Nephron progenitor cell (in vitro differentiated cells): ENCODE measurements at places on chromosomes 3 and 15.

DNA sequence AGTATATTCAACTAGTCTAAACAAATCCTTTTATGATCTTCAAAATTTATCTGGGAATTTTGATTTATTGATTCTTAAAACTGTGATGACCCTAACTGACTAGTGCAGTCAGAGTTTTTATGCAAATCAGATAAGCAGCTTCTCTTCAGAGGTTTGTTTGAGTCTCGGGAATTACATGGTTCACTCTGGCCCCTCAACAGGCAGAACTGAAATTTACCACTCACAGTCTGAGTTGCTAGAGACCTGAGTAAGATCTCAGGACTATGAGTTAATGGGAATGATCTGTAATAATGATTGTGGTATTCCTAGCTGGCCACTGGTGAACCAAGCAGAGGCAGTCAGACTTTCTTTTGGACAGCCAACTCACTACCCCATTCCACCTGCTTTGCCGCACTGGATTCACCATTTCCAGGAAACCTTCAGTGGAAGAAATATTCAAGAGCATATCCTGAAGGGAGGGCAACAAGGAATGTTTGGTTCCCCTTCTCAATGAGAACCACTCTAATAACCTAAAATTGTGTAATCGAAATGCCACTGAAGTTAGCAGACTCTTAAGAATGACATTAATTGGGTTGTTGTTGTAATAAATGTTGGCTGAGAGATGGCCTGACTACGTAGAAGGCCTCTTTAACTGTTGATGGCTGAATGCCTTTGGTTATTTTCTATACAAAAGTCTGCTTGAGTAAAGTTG is 11.5 kb upstream of the DNAJC13 start:
- DNase-seq: no peak

DNA sequence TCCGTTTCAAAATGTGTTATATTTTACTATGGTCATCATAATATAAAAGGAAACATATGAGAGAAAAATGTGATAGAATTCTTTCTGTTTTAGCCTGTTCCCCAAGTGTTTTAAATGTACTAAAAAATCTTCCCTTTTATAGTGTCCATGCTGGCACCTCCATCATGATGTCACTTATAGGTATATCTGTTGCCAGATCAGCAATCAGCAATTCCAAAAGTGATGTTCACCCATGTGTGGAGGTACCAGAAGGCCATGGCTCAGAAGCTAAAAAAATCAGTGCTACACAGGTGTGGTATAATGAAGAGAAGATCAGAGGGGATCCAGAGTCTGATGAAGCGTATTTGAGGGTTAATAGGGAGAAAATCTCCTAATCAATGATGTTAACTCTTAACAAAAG is 1.1 kb upstream of the GPR15 start:
- no peak for DNase-seq

DNA sequence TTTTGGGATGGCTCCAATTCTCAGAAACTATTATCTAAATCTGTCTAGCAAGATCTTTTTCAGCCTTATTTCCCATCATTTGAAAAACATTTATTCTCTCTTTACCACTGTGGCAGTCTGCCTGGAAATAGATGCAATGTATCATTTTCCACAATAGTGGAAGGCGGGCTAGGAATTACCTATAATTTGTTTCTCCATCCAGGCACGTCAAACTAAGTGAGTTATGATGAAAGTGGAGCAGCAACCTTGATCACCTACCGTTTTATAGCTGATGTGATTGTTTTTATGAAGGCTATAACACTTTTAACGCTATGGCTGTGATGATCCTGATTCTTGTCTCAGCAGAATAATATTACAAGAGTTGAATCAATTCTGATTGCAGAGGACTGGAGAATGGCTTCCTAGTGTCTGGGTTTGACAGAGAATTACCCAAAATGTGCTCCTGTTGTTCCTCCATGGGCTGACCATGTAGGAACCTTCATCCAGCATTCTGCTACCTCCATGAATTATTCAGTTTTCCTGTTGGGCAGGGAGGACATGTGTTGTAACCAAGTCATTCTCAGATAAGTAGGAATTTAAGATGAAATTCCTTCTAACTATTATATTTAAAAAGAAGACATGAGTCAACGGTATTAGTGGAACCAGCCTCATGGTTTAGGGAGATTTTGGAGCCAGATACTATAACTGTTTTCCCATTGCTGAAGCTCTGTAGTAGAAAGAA is 231.5 kb upstream of the SGO1 start:
- no peak for DNase-seq

DNA sequence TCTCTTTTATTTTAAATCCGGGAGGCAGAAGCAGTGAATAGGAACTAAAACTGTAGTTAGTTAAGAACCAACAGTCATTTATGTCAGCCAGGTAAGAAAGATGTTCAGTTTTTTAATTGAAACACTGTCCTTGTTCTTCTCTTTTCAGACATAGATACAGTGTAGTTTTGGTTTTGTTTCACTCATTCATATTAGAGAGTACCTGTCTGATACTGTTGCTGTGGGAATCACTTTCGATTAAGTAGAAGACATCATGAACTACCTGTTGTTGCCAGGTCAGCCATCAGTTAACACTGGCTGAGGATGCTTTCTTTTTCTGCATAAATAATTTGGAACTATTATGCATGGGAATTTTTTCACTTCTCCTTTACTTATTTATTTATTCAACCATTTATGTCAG is 700.4 kb downstream of the OTOL1 start:
- no peak for DNase-seq

- DNase-seq: no peak
Measured at GRCh38 chr3:159978353-159978752, 10.3 kb upstream of the IL12A start.

GRCh38 chr3:195201295-195201694 is 69.7 kb downstream of the XXYLT1 start:
- DNase-seq: no peak

- DNase-seq: no peak
Measured at GRCh38 chr15:39698444-39699390, 83.9 kb downstream of the FSIP1 start.

- DNase-seq: no peak
Measured at GRCh38 chr3:31610700-31611275, 78.1 kb downstream of the STT3B start.

GRCh38 chr15:64930778-64931371 is 19.2 kb downstream of the ANKDD1A start:
- no peak for DNase-seq

DNA sequence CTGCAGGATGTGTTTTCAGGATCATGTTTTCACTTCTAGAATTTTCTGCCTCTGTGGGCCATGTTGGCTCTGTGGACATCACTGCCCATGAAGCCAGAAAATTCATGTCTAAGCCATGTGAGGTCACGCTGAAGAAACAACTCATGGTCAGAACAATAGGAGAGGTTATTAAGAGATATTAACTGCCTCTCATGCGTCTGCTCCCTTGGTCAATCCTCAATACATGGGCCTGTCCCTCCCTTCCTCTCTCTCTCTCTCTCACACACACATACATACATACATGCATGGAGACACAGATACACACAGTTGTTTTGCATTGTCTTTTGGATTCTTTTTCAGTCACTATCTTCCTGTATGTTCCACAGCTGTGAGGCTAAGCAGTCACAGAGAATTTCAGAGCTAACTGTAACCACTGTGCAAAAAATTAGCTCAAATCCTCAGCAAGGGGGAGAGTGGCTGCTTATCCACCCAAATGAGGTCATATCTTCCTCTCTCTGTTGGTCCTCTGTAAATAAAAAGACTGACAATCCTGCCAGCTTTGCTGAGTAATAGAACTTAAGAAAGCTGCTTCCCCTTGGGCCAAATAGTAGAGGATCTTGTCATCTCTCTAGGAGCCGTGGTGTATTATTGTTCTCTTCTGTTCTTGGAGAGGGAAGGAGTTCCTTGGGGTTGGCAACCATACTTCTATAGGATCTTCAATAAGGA is 45.6 kb downstream of the LRTM1 start:
- no peak for DNase-seq

DNA sequence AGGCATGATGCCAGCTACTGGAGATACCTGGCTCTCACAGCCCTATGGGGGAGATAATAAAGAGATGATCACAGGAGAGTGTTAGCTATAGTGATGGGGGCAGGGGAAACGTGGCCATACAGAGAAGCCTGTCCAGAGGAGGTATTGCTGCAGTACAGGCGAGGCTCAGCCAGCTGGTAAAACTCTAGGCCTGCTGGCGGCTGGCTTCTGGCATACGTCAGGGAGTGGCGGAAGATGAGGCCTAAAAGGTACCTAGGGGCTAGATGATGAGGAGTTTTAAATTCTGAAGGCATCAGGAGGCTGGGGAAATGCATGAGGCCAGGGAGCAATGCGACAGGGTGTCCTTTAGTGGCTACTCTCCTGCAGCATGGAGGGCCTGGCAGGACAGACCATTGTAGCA is 110.7 kb downstream of the EEFSEC start:
- no peak for DNase-seq

DNA sequence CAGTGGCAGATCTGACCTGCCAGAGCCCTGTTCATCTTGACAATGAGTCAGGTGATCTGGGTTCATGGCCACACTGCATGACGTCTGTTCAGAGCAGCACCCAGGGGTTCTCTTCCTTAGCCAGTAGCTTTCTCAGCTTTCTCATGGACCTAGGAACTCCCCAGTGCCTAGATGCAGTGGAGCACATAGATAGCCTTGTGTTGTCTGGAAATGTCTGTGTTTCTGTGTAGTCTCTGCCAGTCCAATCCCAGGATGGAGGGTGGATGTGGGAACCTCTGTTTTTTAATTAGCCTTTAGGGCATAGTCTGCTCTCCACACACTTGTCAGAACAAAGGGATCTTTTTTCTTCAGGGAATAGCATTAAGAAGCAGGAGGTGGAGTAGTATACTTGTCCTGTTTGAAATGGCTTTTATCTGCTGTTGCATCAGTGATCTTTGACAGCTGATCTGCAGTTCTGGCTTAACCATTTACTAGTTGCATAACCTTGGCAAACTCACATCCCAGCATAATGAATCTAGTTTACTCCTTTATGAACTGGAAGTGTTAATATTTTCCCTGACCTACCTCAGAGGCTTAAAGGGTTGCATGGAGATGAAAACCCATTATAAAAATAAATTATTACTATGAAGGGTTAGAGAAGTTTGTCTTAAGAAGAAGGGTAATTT is 16.1 kb upstream of the CACNA1D start:
- no peak for DNase-seq

- DNase-seq: no peak
Measured at GRCh38 chr3:54954022-54954421, 26.2 kb upstream of the LRTM1 start.

GRCh38 chr15:43795997-43796396 is 3.9 kb downstream of the SERF2 start:
- no peak for DNase-seq

GRCh38 chr3:58688574-58688973 is 22.0 kb upstream of the FAM3D start:
- no peak for DNase-seq

DNA sequence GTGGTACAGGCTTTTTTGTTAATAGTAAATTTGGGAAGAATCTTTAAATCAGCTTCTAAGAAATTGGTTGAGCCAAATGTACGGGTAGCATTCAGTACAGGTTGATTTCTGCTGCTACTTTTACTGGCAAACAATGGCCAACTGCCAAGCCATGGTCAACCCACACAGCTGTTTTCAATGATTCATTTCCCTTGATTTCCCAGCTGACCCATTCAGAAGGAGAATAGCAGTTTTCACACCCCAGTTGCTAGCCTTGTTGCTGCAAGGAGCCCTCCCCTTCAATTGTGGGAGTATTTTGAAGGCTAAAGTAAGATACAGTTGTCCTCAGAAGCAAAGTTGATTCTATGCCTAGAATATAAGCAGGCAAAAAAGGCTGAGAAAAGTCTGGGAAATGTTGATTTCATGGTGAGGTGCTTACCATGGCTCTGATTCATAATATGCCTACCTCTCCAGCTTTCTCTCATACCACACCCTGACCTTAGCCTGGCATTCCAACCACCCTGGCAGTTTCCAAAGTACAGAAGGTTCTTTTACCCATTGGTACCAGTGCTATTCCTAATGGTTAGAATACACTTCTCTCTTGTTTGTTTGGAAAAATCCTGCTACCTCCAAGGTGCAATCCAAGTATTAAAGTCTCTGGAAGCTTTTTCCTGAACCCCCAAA is 320.3 kb upstream of the TGFBR2 start:
- no peak for DNase-seq

DNA sequence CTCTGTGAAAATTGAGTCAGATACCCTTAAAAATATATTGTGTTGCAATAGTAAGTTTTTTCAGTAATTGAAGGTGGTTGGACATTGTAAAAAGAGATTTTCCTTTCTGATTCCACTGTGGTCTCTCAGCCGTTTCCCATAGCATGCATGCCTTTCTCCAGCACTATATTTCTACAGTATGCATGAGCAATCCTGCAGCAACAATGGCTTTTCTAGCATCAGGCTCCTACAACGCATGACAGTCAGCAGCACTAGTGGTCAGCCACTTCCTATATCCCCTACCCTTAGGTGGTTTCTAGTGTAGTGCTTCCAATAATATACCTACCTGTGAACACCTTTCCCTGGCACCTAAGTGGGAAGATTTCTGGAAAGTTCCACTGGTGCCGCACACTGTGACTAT is 55.4 kb upstream of the SNRPN start:
- DNase-seq: no peak

DNA sequence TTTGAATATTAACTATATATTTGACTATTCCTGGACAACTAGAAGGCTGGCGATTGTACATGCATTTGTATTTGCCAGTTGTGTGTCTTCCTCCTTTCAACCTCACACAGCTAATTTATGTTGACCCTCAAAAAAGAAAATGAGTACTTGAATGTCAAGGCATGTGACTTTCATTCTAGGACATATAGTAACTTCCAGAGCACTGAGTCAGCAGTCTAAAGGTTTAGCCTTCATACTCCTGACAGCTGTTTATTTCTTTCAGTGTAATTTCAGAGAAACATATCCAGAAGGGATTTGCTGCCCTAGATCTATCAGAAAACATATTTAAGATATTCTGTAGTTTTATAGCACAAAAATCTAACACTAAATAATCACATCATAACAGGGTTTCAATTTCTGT is 74.6 kb upstream of the GOLGA8J start:
- no peak for DNase-seq

- no peak for DNase-seq
Measured at GRCh38 chr3:48927928-48928327, 9.3 kb downstream of the ARIH2 start.

DNA sequence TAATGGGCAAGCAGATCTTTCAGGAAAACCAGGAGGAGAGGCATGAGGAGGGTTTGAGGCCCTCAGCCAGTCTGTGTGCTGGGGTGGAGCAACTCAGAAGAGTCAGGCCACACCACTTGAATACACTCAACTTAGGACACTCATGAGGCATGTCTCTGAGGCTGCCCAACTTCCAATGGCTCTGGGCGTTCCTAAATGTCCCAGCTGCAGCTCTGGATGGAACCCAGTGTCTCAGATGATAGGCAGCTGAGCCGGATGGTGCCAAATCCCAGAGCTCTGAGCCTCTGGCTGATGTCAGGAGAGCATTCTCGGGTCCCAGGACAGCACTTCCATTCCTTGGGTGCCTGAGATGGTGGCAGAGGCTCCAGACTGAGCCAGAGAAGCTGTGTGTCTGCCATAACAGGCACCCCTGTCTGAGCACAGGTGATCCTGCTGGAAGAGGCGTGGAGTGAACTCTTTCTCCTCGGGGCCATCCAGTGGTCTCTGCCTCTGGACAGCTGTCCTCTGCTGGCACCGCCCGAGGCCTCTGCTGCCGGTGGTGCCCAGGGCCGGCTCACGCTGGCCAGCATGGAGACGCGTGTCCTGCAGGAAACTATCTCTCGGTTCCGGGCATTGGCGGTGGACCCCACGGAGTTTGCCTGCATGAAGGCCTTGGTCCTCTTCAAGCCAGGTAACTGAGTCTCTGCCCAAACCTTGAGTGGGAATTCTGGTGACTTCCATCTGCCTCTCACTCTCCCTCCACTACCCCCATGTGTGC is 2.8 kb downstream of the NR2E3 start:
- no peak for DNase-seq

- no peak for DNase-seq
Measured at GRCh38 chr15:65529762-65530317, 423 bp upstream of the HACD3 start.
